ENCODE measurements at places on chromosomes 6 and 20. TPM values are rescaled to one million over a fixed set of nuclear protein-coding genes. Genes with fewer than 3 reads are reported as not detected.

Gene CPXM1
- 74.1 TPM for total RNA-seq

Gene FAM83D
- 0.93 TPM for total RNA-seq

Gene SNHG17
- total RNA-seq, result 40.7 TPM

DNA sequence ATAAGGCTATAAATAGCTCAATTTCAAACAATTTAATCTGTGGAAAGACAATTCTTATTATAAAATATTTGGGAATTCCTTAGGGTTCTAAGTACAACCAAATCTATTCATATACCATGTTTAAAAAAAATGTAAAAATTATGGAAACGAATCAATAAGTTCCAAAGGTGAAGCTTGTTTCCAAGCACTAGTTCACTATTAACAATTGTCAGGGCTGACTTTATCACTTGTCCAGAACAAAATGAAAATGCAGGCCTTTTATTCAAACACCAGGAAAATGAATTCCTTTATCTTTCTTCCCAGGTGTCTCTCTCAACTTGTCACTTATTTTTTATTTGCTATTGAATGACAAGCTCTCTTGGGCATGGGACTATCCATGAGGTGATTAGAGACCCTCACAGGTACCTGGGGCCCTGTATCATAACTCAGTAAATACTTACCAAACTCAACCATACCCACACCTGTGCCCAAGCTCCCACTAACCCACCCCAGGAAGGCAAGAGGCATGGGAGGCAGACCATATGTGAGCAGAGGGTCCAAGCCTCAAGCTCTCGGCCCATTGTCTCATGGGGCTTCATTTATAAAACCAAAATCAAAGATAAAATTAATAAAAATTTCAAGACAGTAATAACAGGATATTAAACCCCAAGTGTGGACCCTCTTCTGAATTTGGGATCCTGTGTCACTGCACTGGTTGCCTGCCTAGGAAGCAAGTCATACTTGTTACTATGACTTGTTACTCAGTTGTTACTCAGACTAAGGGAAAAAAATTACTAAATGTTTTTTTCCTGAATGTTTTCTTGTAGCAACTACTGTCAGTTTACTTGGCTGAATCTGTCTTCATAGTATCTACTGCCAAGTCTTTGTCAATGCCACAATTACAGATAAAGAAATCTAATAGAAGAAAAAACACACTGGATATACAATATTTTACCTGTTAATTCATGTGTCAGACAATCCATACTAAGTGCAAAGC, 54.7 kb downstream of the PTPRK start:
- DNase-seq, result no peak

- no peak for DNase-seq
Measured at GRCh38 chr6:26205161-26205624, 118.0 kb downstream of the HFE start.

- DNase-seq, result no peak
Measured at GRCh38 chr6:156890627-156891314, 113.6 kb downstream of the ARID1B start.

DNA sequence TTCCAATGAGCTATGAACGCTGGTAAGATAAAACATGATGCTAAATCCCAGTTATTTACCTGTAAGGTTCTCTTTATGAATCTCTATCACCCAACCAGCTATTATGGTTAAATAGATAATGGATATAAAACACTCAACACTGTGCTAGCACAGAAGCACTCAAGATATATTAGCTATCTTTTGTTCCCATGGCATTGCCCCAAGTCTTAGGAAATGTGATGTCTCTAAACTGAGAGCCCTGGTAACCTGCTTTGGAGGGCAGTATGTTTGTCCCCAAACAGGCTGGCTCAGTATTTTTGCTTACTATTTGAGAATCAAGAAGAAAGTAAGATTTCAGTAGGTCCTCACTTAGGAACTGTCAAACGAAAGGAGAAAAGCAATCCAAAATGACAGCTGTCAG, 90.5 kb downstream of the BTBD9 start:
- no peak for DNase-seq

GRCh38 chr20:10255846-10256245, 37.2 kb downstream of the SNAP25 start:
- DNase-seq, result no peak

- DNase-seq, result no peak
Measured at GRCh38 chr6:3427687-3428085, 29.2 kb downstream of the SLC22A23 start.

Data from omental fat pad (tissue), 4 donors.